Activated B cell treated with CpG ODN at 0.5 μM for 24 hours (primary cell): ENCODE measurements at places on chromosomes 7 and 10. TPM values are rescaled to one million over a fixed set of nuclear protein-coding genes. Genes with fewer than 3 reads are reported as not detected.

Gene ERV3-1
- total RNA-seq: 23.2 and 24.8 TPM in 2 replicates

Gene UBE2D4
- total RNA-seq: 18.9 and 19.6 TPM in 2 replicates

Gene FKBP6
- total RNA-seq: not detected in 2 replicates

Gene OR2F2
- not detected in 2 replicates for total RNA-seq

Gene LIPM
- not detected in 2 replicates for total RNA-seq

Gene CAV2
- total RNA-seq: not detected in 2 replicates

Gene ADARB2
- 0.10 and 0.11 TPM in 2 replicates for total RNA-seq

Gene PTPN20
- total RNA-seq: 2.1 and 2.3 TPM in 2 replicates

Gene LLCFC1
- not detected in 2 replicates for total RNA-seq

Gene BMPER
- total RNA-seq: not detected in 2 replicates

Gene JAKMIP3
- 0.05 and 0.09 TPM in 2 replicates for total RNA-seq

Gene PTPN12
- 31.2 and 39.2 TPM in 2 replicates for total RNA-seq

Gene RSPH10B
- total RNA-seq: not detected in 2 replicates

Gene ELFN1
- total RNA-seq: not detected in 2 replicates

Gene UBE2D1
- total RNA-seq: 13.3 and 15.0 TPM in 2 replicates

Gene GPC2
- total RNA-seq: 5.0 and 5.1 TPM in 2 replicates

Gene PTF1A
- total RNA-seq: not detected in 2 replicates

Gene LEP
- total RNA-seq: not detected in 2 replicates

Gene SPAM1
- not detected in 2 replicates for total RNA-seq

Gene PBLD
- 2.0 and 4.7 TPM in 2 replicates for total RNA-seq

Gene SLC26A3
- total RNA-seq: not detected in 2 replicates

Gene NEBL
- not detected in 2 replicates for total RNA-seq

Gene MEOX2
- not detected in 2 replicates for total RNA-seq

Gene GRM8
- total RNA-seq: not detected in 2 replicates

Gene GSTK1
- 144 and 150 TPM in 2 replicates for total RNA-seq

Gene TMEM229A
- total RNA-seq: not detected in 2 replicates

Gene SLC13A1
- 0.05 TPM in 1 of 2 replicates, not detected in the other for total RNA-seq

Gene GDF2
- not detected in 2 replicates for total RNA-seq

Gene LRGUK
- 0.91 and 1.0 TPM in 2 replicates for total RNA-seq

Gene FAM171A1
- total RNA-seq: 0.05 TPM in 1 of 2 replicates, not detected in the other

Gene FXYD4
- total RNA-seq: not detected in 2 replicates

Gene AEBP1
- total RNA-seq: 17.4 and 21.7 TPM in 2 replicates

Gene KLLN
- total RNA-seq: 2.4 and 2.6 TPM in 2 replicates

Gene HMX2
- 0.13 TPM in 1 of 2 replicates, not detected in the other for total RNA-seq

Gene GRID2IP
- total RNA-seq: 0.93 and 1.3 TPM in 2 replicates

Gene PLOD3
- 29.8 and 40.0 TPM in 2 replicates for total RNA-seq

Gene COL17A1
- not detected in 2 replicates for total RNA-seq

Gene CAV1
- 5.2 and 6.1 TPM in 2 replicates for total RNA-seq

Gene CRPPA
- 0.91 and 1.5 TPM in 2 replicates for total RNA-seq

Gene ZNF438
- total RNA-seq: 2.9 and 3.9 TPM in 2 replicates

Gene EPHA1
- total RNA-seq: not detected in 2 replicates

Gene SLC39A12
- not detected in 2 replicates for total RNA-seq

Gene PAX4
- total RNA-seq: not detected in 2 replicates

Gene LBX1
- total RNA-seq: not detected in 2 replicates

Gene SORCS1
- not detected in 2 replicates for total RNA-seq

Gene SPDYE5
- total RNA-seq: 0.20 TPM in 1 of 2 replicates, not detected in the other

Gene TRIM73
- total RNA-seq: 4.0 and 5.7 TPM in 2 replicates

Gene PAXIP1
- 13.0 and 15.2 TPM in 2 replicates for total RNA-seq

Gene IDI2
- not detected in 2 replicates for total RNA-seq
